ENCODE measurements at places on chromosomes 2 and 18. TPM values are rescaled to one million over a fixed set of nuclear protein-coding genes. Genes with fewer than 3 reads are reported as not detected.

- no peak for ATAC-seq
These were observed 27.2 kb downstream of the MAP4K3 start for GRCh38 chr2:39409697-39410389.

- no peak for ATAC-seq
These were observed 85.5 kb downstream of the TMEM247 start for GRCh38 chr2:46564811-46565241.

DNA sequence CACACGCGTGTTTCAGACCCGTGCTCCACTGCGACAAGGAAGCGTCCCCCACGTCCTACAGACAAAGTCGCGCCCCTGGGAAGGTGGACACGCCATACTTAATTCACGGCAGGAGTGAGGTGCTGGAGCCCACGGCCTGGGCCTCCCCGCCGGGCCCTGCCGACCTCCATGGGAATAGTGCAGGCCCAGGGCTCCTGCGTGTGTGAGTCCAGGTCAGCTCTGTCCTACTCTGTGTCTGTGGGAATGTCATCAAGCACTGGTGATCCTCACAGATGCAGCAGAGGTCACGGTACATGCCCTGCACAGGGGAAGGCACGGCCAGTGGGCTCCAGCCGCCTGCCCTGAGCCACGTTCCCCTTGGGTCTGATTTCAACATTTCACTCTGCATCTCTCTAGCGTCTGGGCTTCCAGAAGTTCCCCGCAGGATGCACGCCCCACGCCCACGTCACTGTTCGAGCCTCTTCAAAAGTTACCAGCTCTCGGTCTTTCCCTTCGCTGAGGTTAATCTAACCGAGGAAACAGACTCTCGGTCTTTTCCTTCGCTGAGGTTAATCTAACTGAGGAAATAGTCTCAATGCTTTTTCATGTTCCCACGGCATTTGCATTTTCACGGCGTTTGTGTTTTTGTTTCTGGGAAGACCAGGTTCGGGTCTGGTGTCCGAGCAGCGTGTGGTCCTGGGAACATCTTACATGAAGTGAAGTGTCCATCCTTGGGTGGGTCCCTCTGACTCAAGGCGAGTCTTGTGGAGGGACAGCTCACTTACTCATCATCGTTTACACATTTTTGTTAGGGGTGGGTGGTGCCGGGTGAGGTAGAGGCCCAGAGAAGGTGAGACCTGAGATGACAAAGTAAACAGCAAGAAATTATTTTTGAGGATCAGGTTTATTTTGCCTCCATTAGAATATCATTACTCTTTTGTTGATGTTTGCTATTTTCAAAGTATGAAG is 157.3 kb upstream of the ALKAL2 start:
- peak; percentile 65 for ATAC-seq

DNA sequence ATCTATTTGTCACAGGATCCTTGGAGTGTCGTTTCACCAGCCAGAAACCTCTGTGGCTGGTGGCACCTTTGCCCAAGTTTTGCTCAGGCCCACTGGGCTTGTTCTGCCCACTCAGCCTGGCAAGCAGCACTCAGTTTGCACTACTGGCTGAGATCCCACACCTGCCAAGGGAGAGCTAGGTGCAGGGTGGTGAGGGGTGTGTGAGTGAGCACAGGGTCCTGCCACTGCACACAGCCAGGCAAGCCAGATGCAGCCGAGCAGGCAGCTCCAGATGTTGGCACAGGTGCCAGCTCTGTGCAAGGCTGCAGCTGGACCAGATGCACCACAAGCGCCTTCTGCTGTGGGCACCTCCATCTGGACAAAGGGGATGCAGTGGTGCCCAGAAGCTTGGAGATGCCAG is 281.7 kb upstream of the UBE2E3 start:
- ATAC-seq, result no peak

DNA sequence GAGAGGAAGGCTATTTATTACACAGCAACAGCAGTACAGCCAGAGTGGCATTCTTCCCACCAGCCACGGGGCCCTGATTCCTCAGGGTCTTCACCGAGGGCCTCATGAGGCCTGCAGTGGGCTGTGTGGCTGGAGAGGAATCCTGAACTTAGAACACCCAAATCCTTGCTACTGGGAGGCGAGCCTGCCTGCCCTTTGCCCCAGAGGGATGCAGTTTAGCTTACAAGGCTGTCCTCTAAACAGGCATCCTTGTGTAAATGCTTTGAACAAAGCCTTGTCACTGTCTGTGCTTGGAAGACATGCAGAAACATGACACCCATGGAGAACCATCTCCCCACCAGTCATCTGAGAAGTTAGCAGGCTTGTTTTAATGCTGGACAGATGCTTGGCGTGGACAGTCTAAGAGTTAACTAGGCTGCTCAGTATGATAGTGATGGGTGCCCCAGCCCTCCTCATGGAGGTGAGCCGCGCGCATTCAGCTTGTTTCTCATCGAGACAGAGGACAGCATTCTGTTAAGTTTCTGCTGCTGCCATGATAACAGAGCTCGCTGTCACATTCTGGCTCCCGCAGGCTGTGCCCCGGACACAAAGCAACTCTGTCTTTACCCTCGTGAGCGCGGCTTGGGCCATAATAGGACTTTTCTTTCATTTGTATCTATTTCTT is 42.9 kb downstream of the ADI1 start:
- ATAC-seq, result no peak

DNA sequence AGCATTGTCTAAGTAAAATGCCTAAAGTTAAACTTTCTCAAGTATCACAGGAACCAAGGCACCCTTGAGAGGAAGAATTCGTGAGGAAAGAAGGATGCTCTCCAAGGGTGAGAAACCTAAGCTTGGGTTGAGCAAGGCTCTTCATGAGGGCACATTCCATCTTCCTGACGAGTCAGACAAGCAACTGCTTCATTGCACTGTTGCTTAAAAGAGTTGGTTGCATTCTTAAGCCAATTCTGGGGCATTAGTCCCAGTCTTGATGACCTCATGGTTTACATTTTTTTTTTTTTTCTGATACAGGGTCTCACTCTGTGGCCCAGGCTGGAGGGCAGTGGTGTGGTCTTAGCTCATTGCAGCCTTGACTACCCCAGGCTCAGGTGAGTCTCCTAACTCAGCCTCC is 237.5 kb downstream of the ACTR3 start:
- no peak for ATAC-seq

DNA sequence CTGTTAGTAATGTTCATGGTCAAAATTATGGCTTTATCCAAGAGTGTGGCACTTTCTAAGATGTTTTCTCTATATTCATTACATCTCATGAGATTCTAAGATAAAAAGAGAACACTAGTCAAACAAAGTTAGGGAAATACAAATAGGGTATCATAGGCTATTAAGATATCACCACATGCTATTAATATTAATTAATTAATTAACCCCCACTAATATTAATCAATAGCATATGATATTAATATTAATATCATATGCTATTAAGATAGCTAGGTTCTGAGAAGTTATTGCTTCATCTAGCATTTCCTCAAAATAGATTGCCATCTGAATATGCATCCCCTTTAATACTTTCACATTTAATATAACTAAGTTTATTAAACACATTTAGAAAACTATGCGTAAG is 22.1 kb downstream of the DSG3 start:
- no peak for ATAC-seq

- no peak for ATAC-seq
These were observed 68.8 kb upstream of the PIK3C3 start for GRCh38 chr18:41886126-41886807.

DNA sequence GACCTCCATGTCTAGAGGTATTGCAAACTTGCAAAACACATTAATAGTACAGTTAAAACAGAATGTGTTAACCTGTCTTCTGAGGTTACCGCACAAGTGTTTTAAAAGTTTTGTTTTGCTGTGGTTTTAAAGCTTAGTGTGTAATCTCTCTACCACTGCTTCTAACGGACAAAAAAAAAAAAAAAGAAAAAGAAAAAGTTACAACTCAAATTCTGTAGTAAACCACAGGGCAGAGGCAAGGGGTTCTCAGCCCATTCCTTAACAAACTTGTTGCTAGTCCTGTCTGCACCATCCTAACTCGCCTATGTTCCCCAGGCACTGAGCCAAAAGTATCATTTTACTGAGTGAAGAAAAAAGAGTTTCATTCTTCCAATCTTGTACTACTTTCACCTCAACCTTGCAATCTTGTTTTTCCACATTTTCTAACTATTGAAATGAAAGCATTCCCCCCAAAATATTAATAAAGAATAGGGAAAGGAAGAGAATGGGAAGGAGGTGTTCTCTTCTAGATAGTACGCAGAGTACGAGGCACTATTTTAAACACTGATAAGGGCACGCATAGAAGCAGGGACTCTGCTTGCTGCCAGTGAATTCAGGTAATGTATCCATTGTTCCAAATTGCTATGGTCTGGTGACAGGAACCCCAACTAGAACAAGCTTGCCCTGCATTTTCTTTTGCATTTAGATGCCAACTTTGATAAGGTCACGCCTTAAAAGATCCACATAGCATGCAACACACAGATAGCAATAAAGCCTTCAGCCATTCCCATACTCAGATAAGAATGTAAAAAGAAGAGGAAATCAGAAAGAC is 47.1 kb downstream of the IKZF2 start:
- peak; percentile 29 for ATAC-seq

DNA sequence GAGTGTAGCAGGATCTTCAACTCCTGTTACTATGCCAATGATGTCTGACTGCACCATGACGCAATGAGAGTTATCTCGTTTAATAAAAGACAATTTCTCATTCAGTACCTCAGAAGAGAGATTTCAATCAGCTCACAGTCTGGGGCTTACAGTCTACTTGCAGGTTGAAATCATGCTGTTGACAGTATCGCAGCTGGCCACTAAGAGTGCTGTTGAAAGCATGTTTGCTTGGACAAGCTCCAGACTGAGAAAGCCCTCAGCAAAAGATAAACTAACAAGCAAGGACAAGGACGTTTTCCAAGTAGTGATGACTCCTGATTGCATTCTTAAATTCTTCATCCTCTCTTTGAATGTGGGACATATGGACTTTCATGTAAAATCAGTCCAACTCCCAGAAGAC is 145.2 kb upstream of the SYT4 start:
- ATAC-seq, result no peak

DNA sequence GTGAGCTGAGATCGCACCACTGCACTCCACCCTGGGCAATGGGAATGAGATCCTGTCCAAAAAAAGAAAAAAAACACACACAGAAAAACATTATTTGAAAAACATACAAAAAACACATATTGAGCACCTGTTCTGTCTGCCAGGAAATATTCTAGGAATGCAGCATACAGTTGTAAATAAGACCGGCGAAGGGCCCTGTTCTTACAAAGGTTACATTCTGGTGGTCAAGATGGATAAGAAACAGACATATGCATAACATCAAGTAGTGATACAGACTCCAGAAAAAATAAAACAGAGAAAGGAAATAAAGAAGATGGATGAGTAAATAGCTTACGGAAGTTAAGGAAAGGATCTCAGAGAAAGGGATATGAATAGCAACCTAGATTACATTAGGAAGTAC is 159.8 kb downstream of the GALNT3 start:
- no peak for ATAC-seq

DNA sequence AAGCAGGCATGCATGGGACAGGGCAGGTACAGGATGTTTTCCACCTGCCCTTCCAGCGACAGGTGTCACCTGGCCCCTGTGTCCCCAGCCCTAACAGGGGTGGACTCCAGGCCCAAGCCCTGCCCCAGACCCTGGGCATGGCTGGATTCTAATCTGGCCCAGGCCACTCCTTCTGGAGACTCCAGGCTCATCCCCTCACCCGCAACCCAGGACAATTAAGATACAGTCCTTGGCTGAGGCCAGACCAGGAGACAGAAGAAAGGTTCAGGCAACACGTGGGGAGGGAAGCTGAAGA is 9.5 kb downstream of the BIN1 start:
- ATAC-seq, result no peak

DNA sequence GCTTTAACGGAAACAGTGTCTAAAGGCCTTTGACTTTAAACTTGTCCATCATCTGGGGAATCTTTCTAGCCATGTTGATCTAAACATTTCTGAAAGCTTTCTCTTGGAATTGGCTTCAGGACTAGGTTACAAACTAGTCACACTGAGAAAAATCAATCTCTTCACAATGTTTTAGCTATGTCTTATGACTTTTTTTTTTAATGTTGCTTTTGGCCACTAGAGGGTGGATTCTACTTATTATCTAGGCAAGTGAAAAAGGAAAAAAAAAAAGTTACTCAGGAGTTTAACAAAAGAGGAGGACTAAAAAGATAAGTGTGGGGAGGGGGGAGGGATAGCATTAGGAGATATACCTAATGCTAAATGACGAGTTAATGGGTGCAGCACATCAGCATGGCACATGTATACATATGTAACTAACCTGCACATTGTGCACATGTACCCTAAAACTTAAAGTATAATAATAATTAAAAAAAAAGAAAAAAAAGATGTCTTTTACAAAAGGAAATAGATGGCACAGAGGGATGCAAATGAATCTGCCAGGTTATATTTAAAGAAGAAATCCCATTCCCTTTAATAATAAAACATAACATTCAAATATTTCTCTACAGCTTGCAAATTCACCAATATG is 160.4 kb upstream of the PID1 start:
- no peak for ATAC-seq

DNA sequence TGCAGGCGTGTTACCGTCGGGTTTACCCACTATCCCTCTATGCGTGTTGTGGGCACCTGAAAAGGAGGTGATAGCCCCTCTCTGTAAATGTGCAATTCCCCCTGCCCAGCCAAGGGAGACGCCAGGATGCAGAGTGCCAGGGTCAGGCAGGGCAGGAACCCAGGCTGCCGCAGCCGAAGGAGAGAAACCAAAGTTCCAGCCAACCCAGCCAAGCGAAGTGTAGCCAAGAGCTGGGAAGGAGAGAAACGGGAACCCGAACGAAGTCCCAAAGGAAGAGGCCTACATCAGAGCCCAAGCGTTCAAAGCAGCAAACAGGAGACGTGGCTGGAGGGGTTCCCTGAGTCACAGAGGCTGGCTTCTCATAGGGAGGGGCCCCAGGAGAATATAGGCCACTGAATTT is 24.2 kb upstream of the SPR start:
- no peak for ATAC-seq

DNA sequence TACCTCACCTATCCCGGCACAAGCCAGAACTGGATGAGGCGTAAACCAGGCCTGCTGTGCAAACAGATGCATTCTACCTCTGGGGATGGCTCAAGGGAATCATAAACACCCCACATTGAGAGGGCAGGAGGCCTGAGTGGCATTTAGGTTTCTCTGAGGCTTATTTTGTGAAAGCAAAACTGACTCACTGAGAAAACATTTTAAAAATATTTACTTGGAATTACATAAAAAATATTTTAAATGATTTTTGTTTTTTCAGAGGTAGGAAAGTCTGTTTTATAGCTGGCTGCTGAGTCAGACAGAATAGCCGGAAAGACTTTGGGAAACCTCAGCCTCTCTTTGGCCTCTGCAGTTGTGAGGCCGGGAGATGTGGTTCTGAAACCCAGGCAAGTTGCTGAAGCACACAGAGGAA is 244.1 kb downstream of the NCKAP5 start:
- ATAC-seq, result no peak

GRCh38 chr2:155169317-155169716 is 470.8 kb downstream of the KCNJ3 start:
- no peak for ATAC-seq

Gene POTEC
- not detected for total RNA-seq

Gene REG1B
- total RNA-seq, result not detected

Gene COL4A3
- total RNA-seq, result 0.42 TPM

Gene C2orf80
- total RNA-seq, result not detected

Gene DNAJC27
- 6.5 TPM for total RNA-seq

Gene GPR35
- total RNA-seq, result 2.0 TPM
